Stimulated activated CD4-positive, alpha-beta T cell treated with anti-CD3 and anti-CD28 coated beads, Interleukin-1b, Interleukin-23, amount 100 ng/mL, for 1 hour (primary cell): ENCODE measurements at places on chromosomes 1 and 21.

GRCh38 chr1:76029331-76029730 is 45.2 kb upstream of the ST6GALNAC3 start:
- no peak for DNase-seq

DNA sequence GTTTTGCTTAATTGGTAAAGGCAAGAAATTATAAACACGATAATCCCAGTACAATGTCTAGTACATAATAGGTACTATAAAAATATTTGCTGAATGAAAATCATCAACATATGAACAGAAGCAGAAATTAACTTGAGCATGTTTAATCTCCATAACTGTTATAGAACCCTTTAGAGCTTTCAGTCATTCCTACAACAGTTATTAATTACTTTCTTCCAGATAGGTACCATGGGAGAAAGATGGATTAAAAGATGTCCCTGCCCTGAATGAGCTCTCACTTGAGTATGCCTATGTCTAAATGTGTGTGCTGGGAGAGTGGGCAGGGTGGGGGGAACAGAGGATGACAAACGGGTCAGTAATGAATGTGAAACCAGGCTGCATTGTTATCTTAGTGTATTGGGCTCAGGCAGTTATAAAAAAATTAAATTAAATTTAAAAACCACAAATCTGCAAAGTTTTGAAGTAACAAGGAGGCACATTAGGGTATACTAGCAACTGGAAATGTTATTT is 2.4 kb downstream of the EPS15 start:
- no peak for DNase-seq

- no peak for DNase-seq
Observed at GRCh38 chr1:184708084-184708676, 46.5 kb downstream of the EDEM3 start.

- DNase-seq: no peak
Observed at GRCh38 chr1:155044812-155045657, 6.1 kb upstream of the ADAM15 start.

DNA sequence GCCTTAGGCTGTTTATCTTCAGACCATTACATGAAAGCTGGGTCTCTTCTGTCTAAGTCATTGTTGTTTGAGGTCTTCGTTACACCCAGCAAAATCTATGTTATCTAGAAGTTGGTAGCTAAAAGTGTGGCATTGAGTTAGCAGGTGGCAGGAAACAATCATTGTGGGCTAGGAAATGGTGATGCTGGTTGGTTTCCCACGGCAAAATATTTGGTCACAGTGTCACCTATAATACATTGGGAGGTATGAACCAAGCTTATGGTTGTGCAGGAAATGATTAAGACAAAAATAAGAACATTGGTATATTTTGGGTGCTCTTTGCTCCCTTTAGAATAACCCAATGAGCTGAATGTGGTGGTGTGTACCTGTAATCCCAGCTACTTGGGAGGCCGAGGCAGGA is 169.7 kb downstream of the TRIM33 start:
- DNase-seq: no peak

GRCh38 chr1:115677565-115677964 is 35.8 kb downstream of the VANGL1 start:
- no peak for DNase-seq

GRCh38 chr1:28675924-28676257 is 7.3 kb downstream of the GMEB1 start:
- DNase-seq: no peak

- no peak for DNase-seq
Observed at GRCh38 chr1:4269952-4270570, 370.0 kb upstream of the C1orf174 start.

GRCh38 chr1:201176940-201177339 is 13.7 kb upstream of the IGFN1 start:
- no peak for DNase-seq

- no peak for DNase-seq
Observed at GRCh38 chr1:113660088-113660487, 99.2 kb downstream of the PHTF1 start.

- DNase-seq: no peak
Observed at GRCh38 chr1:209072481-209072880, 511.0 kb upstream of the CAMK1G start.

GRCh38 chr1:3944578-3945125 is 44.6 kb upstream of the C1orf174 start:
- no peak for DNase-seq

DNA sequence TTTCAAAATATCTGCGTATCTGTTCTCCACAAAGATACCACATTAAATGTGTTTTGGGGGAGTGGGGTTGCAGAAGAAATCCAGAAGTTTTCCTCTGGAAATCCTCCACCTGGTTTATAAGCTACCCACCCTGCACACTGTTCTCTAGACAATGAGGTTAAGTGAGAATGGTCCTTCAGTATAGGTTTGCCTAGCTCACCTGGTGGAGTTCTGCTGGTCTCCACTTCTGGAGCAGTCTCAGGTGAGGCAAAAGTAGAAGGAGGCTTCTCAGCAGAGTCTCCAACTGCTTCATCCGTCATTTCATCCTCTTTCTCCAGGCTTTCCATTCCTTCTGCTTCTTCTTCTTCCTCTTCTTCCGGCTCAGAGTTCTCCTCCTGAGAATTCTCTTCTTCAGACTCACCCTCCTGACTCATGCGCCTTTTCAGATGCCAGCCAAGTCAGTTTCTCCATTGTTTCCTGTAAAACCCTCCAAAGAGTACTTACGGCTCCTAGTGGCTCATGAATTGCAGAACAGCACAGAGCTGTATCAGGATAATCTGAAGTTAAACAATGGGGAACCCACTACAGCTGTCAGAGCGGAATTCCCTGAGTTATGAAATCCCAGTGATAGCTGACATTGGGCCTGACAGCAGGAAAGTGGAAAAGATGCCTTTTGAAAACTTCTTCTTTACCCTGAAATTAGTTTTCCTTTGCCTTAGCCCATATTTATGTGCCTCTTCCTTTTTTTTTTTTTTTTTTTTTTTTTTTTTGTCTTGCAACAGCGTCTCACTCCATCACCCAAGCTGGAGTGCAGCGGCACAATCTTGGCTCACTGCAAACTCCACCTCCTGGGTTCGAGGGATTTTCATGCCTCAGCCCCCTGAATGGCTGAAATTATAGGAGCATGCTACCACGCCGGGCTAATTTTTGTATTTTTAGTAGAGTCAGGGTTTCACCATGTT is 38.5 kb downstream of the MSTO1 start:
- DNase-seq: no peak

- no peak for DNase-seq
Observed at GRCh38 chr1:232553809-232554208, 76.1 kb downstream of the SIPA1L2 start.

DNA sequence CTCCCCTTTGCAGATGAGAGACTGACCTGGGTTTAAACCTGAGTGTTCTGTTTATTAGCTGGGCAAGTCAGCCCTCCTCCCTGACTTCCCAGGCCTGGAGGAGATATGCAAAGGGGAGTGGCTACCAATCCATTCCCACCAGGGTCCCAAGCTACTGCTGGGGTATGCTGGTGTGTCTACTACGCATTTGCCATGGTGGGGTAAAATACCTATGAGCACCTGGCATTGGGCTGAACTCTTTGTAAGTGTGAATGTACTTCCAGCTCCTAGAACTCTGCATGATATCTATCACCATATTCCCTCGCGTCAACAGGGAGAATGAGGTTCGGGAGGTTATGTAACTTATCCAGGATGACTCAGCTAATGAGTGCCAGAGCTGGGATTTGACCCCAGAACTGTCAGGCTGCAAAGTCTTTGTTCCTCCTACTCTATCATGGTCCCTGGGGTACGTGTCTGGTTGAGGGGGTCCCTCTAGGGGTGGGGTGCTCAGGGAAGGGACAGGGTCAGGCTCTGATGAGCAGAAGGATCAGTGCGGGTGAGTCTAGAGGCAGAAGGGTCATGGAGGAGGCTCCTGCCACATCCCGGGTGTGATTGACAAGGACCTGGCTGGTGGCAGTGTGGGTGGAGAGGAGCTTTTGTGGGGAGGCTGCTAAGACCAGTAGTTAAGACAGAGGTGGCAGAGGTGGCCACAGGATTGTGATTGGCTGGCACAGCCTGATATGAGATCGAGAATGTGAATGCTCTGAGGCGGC is 16.7 kb downstream of the AMPD2 start:
- DNase-seq: no peak

GRCh38 chr1:207453710-207454045 is 450 bp upstream of the CR2 start:
- DNase-seq: no peak

DNA sequence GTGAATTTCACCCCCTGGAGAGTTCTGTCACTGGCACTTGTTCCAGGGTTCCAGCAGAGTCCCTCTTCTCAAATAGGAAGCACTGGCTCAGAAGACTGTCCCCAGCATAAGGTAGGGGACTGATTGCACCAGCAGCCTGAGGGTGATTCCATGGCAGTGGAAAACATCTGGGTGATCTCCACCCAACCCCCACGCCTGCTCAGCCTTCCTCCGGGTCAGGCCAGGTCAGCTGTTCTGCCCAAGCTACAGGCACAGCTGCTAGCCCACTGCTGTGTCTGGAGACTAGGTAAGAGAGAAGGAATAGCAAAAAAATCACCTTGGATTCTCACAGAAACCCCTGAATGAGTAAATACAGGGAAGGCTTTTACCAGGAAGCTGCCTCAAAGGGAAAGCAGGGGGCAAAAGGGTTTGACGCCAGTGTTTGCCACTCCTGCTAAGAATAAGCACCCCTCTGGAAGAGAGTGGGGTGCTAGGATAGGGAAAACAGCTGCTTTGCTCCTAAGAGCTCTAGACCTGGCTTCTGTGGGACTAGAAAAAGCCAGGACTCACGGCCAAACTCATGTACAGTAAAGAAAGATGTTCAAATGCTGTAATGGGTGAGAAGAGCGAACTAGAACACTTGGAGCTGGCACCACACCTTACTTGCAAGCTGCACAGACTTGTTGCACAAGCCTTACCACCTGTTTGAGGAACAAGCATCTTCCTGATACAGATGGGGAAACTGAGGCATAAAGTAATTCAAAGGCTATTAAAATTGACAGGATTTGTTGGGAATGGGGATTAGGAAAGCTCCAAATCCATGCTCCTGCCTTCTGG is 1.0 kb upstream of the DENND2D start:
- DNase-seq: no peak

DNA sequence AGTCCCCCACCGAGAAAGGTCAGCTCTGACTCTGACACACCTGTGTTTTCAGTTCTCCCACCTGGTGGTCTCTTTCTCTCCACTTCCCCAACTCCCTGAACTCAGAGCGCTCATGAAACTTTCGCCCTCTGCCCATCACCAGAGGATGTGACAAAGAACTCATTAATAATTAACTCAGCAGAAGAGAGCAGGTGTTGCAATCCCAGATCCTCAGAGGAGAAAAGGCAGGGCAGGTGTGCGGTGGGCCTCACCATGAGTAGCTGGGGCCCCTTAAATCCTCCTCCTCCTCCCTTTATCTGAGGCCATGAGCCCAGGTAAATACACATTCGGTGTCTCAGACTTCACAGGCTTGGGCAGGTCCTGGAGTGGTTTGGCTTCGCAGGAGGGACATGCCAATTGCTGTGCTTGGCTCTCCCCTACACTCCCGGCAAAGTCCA is 1.7 kb upstream of the LAMB3 start:
- DNase-seq: no peak

DNA sequence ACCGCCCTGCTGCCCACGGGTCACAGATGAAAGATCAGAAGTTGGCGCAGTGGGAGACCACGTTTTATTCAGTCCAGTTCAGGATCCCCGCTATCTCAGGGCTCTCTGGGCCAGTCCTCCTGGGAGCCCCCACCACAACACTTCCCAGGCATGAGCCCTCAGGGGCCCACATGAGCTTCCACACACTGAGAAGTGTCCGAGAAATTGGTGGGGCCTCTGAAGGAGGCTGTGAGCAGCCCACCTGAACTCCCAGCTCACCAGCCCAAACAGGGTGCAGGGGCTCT is 12.1 kb downstream of the TRIM46 start:
- no peak for DNase-seq

- DNase-seq: no peak
Observed at GRCh38 chr21:43024439-43025136, 50.2 kb downstream of the PKNOX1 start.

GRCh38 chr1:187096689-187097088 is 267.9 kb downstream of the PLA2G4A start:
- DNase-seq: no peak

DNA sequence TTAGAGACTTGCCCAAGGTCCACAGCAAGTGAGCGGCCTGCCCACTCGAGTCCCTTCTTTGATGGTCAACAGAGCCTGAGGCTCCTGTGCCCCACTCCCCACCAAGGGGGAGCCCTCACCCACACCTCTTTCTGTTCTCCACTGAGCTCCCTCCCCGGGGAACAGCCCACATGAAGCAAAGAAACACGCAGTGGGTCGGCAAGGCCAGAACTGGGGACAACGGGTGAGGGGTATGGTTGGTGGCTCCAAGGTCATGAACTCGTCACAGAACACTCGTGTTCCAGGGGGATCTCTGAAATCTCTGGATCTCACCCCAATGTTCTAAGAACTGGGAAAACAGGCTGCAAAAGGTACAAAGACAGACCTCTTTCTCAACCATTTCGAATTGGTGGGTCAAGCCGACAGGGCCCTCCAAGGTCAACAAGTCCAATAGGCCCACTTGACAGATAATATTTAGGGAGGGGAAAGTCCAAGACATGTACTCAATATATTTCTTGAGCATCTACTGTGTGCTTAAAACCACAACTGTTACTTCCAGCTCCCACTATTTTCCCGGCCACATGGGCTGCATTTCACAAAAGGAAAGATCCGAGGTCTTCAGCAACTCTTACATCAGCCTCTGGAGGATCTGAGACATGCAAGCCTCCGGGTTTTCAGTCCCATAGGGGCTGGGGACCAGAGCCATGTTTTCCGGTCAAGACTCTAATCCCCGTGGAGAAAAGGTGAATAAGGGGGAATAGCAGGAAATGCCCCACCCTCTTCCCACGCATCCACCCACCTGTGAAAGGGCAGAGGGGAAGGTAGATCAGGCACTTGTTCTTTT is 1.1 kb upstream of the RAP1GAP start:
- DNase-seq: no peak

- no peak for DNase-seq
Observed at GRCh38 chr1:84611796-84612195, 37.6 kb upstream of the CTBS start.

DNA sequence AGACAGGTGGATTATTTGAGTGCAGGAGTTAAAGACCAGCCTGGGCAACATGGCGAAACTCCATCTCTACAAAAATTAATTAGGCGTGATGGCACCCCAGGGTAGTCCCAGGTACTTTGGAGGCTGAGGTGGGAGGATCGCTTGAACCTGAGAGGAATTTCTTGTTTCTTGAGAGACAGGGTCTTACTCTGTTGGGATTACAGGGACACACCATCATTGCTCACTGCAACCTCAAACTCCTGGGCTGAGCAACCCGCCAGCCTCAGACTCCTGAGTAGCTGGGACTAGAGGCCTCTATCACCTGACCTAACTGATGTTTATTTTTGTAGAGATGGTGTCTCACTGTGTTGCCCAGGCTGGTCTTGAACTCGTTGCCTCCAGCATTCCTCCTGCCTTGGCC is 24.8 kb downstream of the DHX9 start:
- no peak for DNase-seq
